ENCODE measurements at places on chromosomes 1 and 21. TPM values are rescaled to one million over a fixed set of nuclear protein-coding genes. Genes with fewer than 3 reads are reported as not detected.

Gene STYXL2
- not detected for total RNA-seq

Gene TFF1
- total RNA-seq: not detected

Gene RPTN
- not detected for total RNA-seq

Gene SMG5
- 80.2 TPM for total RNA-seq

Gene MIXL1
- total RNA-seq: not detected

Gene LCE3E
- total RNA-seq: not detected

Gene MGST3
- 88.2 TPM for total RNA-seq

Gene AMY1A
- total RNA-seq: not detected

Gene MYOG
- not detected for total RNA-seq
